ENCODE measurements at places on chromosomes 6 and 20.

DNA sequence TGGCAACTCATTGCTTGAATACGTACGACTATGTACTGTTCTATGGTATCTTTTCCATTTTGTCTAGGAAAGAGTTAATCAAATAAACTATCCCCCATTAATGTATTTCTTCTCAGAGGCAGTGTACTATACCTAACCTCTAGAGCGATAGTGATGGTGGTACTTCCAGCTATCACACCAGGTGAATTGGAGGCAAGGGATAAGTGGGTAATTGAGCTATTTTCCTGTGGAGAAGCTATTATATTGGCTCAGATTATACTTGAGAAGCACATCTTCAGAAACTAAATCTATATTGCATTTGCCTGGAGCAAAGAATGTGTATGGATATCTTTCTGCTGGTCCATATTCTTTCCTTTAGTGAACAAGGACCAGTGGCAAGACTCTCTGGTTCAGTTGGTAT lies 430.7 kb upstream of the KHDRBS2 start:
- H3K4me1 ChIP-seq: peaks cover 3% of the 10 kb centered on the region
- H3K27ac ChIP-seq: no peak overlapping the region
- no peaks in the 10 kb centered on the region for H3K36me3 ChIP-seq

DNA sequence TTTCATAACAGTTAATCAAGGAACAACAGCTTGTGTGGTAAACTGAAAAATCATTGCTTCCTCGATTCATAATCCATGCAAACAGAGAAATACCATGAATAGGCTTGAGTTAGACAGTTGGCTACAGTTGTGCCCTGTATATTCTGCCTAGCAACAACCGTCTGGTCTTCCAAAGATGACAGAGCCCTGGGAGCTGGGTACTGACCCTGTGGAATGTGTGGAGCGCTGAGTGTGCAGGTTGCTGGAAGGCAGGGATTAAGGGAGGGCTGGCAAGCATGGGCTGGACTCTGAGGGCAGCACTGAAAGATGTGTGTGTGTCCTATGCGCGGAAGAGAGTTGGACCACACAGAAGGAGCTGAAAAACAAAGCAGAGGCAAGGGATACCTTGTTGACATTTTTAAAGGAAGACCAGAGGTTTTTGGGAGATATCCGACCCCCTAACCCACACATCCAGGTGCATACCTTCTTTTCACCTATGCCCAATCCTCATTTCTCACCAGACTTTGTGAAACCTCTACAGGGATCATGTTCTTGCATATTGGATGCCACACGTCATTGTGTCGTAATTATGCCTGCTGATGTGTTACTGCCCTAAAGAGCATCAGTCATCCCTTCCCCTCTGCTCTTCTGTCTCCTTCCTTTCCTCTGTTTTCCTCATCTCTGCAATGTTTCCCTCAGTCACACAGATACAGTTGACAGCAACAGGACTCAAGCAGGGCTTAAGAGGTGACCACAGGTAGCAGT lies 58.2 kb upstream of the VGLL2 start:
- no peak overlapping the region for H3K27ac ChIP-seq
- no peaks in the 10 kb centered on the region for H3K27me3 ChIP-seq
- no peak for DNase-seq

- H3K27ac ChIP-seq: no peak overlapping the region
- no peaks in the 10 kb centered on the region for H3K27me3 ChIP-seq
- H3K4me1 ChIP-seq: peaks cover 10% of the 10 kb centered on the region
- DNase-seq: no peak
- no peak overlapping the region for H3K4me3 ChIP-seq
Observed at GRCh38 chr6:43986177-43986825, 141.0 kb downstream of the MRPL14 start.

- peak; percentile 14 for DNase-seq
- H3K27me3 ChIP-seq: no peaks in the 10 kb centered on the region
- no peaks in the 10 kb centered on the region for H3K4me1 ChIP-seq
- no peak overlapping the region for H3K4me3 ChIP-seq
- no peaks in the 10 kb centered on the region for H3K36me3 ChIP-seq
Observed at GRCh38 chr6:1590580-1590979, 19.1 kb upstream of the FOXC1 start.

- no peaks in the 10 kb centered on the region for H3K27me3 ChIP-seq
- no peak overlapping the region for H3K27ac ChIP-seq
- no peak overlapping the region for H3K4me3 ChIP-seq
- no peaks in the 10 kb centered on the region for H3K36me3 ChIP-seq
- no peak for DNase-seq
- H3K4me1 ChIP-seq: peaks cover 3% of the 10 kb centered on the region
Observed at GRCh38 chr6:13397359-13398068, 69.2 kb upstream of the TBC1D7 start.

DNA sequence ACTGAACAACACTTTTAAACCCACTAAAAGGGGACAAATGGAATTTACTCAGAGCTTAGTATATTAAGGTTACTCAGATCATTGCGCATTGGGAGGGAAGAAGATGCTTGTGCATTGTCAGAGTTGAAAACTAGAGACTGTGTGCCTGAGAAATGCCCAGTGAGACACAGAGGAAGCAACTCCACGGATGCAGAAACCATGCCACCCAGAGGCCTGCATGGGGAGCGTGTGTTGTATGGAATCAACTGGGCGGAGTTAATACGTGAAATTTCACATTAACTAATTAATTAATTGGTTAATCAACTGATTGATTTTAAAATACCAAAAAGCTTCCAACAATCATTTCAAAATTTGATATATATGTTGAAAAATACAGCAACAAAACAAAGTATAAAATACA lies 391.6 kb downstream of the PLCB1 start:
- no peaks in the 10 kb centered on the region for H3K27me3 ChIP-seq
- H3K27ac ChIP-seq: no peak overlapping the region
- no peak overlapping the region for H3K4me3 ChIP-seq
- peaks cover 9% of the 10 kb centered on the region for H3K4me1 ChIP-seq
- no peak for DNase-seq

DNA sequence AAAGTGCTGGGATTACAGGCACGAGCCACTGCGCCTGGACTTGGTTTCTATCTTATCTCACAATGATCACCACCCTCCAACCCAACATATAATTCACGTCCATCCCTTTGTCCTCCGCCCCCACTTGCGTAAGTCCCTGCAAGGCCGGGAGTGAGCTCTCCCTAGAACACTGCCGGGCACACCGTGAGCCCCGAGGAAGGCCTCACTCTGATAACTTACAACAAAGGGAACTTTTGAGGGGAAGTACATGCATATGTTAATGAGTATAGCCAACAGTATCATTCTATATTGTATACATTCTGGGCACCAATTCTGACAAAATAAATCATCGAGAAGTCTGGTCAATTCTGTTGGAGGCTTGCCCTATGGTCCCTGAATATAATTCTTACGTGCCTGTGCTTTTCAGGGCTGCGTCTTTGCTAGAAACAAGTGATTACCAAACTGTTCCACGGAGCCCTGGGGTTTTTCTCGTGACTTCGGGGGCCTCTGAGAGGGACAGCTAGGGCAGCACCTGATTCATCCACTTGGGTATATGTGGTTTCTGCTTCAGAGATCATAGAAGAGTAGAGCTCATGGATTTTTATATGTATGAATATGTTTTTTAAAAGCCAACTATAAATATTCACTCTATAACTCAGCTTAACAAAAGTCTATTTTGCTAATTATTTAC lies 469.8 kb upstream of the AGPAT4 start:
- H3K27me3 ChIP-seq: no peaks in the 10 kb centered on the region
- H3K4me3 ChIP-seq: no peak overlapping the region
- H3K4me1 ChIP-seq: no peaks in the 10 kb centered on the region
- DNase-seq: no peak

GRCh38 chr6:127518710-127519468 lies at the start of gene MTCL3:
TSS of gene MTCL3 (minus strand) at chr6:127519335.
- peaks cover 10% of the 10 kb centered on the region for H3K27me3 ChIP-seq
- peak; percentile 43 for DNase-seq
- peak within 1 kb of the TSS; percentile 87 for H3K4me3 ChIP-seq
- peaks cover 5% of the 10 kb centered on the region for H3K4me1 ChIP-seq

GRCh38 chr20:37896932-37897548 lies 5.9 kb upstream of the VSTM2L start:
- no peaks in the 10 kb centered on the region for H3K4me1 ChIP-seq
- DNase-seq: no peak
- no peaks in the 10 kb centered on the region for H3K36me3 ChIP-seq
- H3K27me3 ChIP-seq: no peaks in the 10 kb centered on the region

DNA sequence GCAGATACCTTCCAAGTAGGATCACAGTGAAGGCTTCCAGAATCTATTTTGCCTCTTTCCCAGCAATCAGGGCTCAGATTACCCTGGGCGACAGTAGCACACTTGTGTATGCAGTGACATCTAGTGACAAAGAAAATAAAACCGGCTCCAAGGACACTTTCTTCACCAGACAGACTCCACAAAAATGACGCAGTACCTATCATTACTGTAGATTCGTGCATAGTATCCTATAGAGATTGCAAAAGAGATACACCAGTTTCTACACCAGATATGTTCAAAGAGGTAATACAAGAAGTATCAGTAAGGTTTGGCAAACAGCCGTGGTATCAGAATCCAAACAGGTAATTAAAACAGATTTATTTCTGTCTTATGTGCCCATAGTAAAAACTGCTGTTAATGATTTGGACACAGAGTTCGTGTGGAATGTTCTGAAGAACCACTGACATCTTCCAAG lies 600.4 kb upstream of the JAG1 start:
- H3K4me3 ChIP-seq: no peak overlapping the region
- DNase-seq: no peak
- no peak overlapping the region for H3K27ac ChIP-seq
- H3K4me1 ChIP-seq: peaks cover 8% of the 10 kb centered on the region

DNA sequence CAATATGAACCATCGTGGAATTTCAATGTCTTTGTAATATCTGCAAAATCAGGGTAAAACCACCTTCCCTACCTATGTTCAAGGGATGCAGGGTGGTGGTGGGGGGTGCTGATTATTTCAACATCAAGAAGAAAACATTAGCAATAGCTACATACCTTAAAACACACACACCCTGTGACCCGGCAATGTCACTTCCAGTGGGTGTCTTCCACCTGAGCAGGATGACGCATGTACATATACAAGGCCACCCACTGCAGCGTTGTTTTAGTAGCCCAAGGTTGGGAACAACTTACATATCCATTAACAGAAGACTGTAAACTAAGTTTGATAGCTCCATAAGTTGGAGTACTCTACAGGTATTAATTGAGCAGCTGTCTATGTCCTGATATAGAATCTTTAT lies 62.6 kb upstream of the SIRPG start:
- H3K4me1 ChIP-seq: peaks cover 3% of the 10 kb centered on the region
- H3K4me3 ChIP-seq: no peak overlapping the region
- H3K36me3 ChIP-seq: no peaks in the 10 kb centered on the region
- no peak overlapping the region for H3K27ac ChIP-seq

GRCh38 chr6:77021778-77022177 lies 441.5 kb downstream of the HTR1B start:
- DNase-seq: no peak
- no peaks in the 10 kb centered on the region for H3K36me3 ChIP-seq
- H3K4me1 ChIP-seq: no peaks in the 10 kb centered on the region

DNA sequence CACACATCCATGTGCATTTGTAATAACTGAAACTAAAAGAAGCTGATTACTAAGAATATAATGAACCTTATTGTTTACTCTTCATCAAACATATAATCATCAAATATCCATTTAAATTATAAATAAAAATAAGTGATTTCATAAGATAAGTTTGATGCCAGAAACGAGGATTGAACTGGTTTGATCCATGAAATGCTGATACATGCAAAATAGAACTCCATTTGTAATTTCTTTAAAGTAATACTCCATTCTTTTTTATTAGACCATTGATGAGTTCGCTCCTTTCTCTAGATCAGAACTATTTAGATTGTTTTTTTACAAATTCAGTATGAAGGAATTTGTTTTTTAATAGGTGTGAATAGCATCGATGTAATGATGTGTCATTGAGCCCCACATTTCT lies 57.6 kb downstream of the EYS start:
- no peak overlapping the region for H3K27ac ChIP-seq
- H3K4me1 ChIP-seq: no peaks in the 10 kb centered on the region
- no peaks in the 10 kb centered on the region for H3K27me3 ChIP-seq
- no peak for DNase-seq
- no peak overlapping the region for H3K4me3 ChIP-seq

DNA sequence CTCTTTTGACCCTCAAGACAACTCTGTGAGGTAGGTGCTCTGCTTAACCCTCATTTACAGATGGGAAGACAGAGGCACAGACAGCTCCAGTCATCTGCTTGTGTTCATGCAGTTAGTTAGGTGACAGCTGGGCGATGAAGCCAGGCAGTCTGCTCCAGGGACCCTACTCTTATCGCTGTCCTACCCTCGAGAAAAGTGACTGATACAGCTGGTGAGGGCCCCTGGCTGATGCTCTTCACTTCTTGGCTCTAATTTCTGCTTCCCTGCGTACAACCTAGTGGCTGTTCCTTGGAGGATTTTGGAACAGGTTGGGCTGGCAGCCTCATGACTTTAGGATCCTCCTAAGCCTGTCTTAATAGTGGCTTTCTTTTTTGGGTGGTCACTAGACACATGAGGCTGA lies 9.1 kb upstream of the TJAP1 start:
- no peak overlapping the region for H3K4me3 ChIP-seq
- no peaks in the 10 kb centered on the region for H3K36me3 ChIP-seq
- DNase-seq: no peak
- H3K4me1 ChIP-seq: peaks cover 8% of the 10 kb centered on the region

- H3K4me1 ChIP-seq: no peaks in the 10 kb centered on the region
- H3K36me3 ChIP-seq: no peaks in the 10 kb centered on the region
- H3K4me3 ChIP-seq: no peak overlapping the region
- H3K27ac ChIP-seq: no peak overlapping the region
Observed at GRCh38 chr6:72672906-72673305, 51.0 kb downstream of the KCNQ5 start.

GRCh38 chr6:137309078-137309762 lies 90.0 kb upstream of the IFNGR1 start:
- H3K4me3 ChIP-seq: no peak overlapping the region
- no peaks in the 10 kb centered on the region for H3K4me1 ChIP-seq
- H3K36me3 ChIP-seq: no peaks in the 10 kb centered on the region

GRCh38 chr20:48584391-48585060 lies 243.3 kb downstream of the PREX1 start:
- no peak overlapping the region for H3K27ac ChIP-seq
- no peaks in the 10 kb centered on the region for H3K4me1 ChIP-seq
- no peak overlapping the region for H3K4me3 ChIP-seq
- DNase-seq: no peak
- H3K27me3 ChIP-seq: no peaks in the 10 kb centered on the region

DNA sequence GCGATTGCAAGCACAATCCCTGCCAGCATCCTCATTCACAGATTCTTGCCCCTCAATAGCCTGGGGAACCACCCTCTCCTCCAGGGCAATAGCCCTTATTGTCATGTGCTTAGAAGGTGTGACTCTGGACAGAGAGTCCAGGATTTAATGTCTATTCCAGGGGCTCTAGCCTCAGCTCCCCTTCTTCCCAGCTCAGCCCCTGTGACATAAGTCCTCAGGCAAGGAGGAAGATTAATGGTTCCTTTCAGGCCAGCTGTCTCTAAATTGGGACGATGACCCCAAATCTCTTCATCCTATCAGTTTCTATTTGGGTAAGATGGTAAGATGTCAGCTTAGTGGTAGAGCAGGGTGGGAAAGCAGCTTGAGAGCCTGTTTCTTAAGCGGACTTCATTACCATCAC lies 8.1 kb downstream of the LRFN2 start:
- H3K27ac ChIP-seq: no peak overlapping the region
- H3K27me3 ChIP-seq: no peaks in the 10 kb centered on the region
- H3K36me3 ChIP-seq: no peaks in the 10 kb centered on the region
- no peak for DNase-seq
- no peak overlapping the region for H3K4me3 ChIP-seq

- no peaks in the 10 kb centered on the region for H3K27me3 ChIP-seq
- peaks cover 11% of the 10 kb centered on the region for H3K36me3 ChIP-seq
- no peak overlapping the region for H3K4me3 ChIP-seq
- DNase-seq: no peak
- H3K27ac ChIP-seq: peak overlapping the region; percentile 59
Observed at GRCh38 chr20:18166950-18167349, 29.3 kb downstream of the KAT14 start.
